Left ventricle myocardium inferior (tissue), 1 donor: ENCODE measurements at places on chromosomes 12 and 14.

GRCh38 chr12:123621619-123622530 is 11.6 kb downstream of the EIF2B1 start:
- DNase-seq, result no peak

DNA sequence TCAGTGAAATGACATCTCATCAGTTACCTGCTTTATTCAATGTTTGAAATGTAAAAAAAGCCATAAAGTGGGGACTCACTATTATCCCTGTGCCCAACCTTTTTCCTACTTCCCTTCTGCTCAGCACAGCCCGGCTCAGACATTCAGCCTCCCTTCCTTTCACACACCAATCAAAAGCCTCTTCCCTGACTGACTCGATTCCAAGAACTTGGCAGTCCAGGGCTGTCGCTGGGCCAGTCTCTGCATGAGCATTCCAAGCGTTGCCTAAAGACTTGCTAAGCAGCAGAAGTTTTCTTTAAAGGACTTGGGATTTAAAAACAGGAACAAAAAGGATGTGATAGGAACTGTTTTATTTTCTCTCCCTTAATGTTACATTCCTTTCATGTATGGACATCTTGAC is 22.7 kb downstream of the ITPR2 start:
- peak; percentile 57 for DNase-seq

GRCh38 chr12:94405413-94406116 is 54.1 kb downstream of the CEP83 start:
- no peak for DNase-seq

DNA sequence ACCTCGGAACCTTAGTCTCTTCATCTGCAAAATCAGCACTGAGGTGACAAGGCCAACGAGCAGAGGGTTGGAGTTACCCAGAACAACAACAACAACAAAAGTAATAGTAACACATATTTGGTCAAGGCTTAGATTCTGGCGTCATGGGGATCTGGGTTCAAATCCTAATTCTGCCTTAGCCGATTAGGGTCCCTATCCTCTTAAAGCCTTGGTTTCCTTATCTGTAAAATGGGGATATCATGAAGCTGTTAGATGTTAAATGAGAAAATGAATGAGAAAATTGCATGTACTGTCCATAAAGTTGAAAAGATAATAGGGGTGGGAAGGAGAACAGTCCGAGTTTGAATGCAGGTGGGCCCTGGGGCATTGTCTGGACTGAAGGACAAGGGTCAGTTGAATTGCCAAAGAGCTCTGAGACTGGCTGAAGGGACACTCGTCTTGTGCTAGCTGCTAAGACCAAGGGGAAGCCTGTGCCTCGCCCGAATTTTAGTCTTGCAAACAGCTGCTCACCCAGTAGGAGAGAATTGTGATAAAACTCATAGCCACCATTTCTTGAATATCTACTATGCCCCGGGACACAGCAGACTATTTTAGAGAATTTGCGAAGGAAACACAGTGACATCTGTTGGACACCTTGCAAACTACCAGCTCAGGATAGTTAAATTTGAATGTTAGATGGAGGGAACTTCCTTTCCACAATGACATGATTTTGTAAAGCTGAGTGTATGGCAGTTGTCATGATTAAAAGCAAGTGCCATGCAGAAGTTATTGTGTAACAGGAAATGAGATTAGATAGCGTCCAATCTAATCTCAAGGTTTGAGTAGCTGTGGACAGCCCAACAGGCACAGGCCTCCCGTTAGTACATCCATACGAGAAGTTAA is 6.8 kb upstream of the HNF1A start:
- DNase-seq, result no peak

DNA sequence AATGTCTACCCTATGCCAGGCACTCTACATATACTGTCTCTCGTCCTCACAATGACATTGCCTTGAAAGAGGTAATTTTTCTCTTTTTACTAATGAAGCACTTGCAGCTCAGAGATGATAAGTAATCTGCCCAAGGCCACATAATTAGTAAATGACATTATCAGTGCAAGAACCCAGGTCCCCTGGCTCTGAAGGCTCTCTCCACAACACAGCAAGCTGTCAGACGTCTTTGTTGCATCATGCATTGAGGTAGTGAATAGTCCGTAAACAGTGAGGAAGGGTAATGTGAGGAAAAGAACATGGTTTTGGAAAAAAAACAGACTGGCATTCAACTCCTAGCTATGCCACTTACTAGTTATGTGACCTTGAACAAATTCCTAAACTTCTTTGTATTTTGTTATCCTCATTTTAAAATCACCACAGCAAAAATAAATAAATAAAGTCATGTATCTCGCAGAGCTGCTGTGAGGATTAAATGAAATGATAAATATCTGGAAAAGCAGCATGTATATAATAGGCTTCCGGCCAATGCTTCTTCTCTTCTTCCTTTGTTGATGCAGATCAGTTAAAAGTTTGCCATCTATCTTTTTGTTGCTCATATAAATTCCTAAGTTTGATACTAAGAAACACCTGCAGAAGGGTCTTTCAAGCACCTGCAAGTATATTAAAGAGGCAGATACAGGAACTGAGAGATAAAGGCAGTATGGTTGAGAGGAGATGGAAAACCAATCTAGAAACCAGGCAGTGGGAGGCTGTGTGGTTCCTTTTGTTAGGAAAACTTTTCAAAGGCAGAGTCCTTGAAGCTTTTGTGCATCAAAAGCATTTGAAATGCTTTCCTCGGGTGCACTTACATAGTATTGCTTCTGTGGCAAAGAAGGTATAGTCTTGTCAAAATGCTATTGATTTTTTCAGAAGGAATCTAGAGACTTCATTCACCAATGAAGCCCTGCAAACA is 82.8 kb downstream of the BTG1 start:
- DNase-seq, result no peak

DNA sequence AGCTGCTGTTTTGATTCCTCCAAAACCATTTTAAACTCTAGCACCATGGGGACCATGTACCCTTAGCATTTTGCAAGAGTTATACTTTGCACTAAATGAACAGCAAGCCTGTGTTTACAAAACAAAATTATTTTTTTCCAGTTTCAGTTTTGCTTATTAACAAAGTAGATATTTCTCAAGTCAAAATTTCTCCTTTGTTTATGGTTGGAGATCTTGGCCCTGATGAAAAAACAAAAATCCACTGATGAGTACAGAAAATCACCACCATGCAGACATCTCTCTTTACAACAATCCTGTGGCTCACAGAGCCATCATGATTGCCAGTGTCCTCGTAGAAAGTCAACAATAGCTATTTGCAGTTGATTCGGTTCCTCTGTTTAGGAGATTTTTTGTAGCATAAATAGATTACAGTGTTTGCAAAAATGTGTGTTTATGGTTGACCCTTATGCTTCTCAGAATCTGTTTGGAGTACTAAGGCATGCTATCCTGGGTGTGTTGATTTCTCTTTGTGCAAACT is 201.1 kb upstream of the NUDT4 start:
- no peak for DNase-seq

DNA sequence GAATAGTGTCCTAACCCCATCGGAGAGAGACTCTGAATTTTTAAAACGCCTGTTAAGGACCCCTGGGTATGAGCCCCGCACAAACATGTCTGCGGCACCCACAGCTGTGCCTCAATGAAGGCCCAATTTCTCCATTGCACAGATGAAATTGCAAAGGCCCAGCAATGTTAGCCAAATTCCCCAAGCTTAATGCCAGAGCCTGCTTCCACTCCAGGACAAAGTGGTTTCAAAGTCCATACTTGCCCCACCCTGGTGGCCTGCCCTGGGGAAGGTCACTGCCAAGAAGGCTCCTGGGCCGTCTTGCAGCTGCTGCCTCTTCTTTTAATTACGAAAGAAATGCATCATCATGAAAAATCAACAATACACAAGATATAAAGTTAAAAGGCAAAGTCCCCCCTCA is 1179.7 kb downstream of the VRK1 start:
- peak; percentile 27 for DNase-seq

DNA sequence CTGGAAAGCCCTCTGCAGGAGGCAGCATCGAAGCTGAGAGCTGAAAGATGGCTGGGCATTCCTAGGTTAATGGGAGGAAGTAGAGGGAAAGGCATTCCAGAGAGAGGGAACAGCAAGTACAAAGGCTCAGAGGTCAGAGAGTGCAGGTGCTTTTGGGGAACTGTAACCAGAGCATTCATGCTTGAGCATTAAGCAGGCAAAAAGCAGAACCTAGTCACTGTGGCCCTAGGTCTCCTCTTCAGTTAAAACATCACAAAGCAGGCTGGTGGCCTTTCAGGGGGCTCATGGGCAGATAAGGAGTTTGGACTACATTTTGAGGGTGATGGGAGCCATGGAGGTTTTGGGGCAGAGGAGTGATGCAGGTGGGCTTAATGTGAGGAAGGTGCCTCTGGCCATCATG is 169.2 kb upstream of the MYL2 start:
- no peak for DNase-seq

DNA sequence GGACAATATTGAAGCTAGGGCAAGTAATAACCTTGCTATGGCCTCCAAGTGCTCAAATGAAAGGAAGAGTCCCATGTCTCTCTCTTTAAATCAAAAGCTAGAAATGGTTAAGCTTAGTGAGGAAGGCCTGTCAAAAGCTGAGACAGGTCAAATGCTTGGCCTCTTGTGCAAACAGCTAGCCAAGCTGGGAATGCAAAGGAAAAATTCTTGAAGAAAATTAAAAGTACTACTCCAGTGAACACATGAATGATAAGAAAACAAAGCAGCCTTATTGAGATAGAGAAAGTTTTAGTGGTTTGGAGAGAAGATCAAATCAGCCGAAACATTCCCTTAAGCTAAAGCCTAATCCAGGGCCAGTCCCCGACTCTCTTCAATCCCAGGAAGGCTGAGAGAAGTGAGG is 84.1 kb upstream of the PLEKHA5 start:
- DNase-seq, result no peak

GRCh38 chr12:48078901-48079300 is 27.0 kb downstream of the SENP1 start:
- DNase-seq, result no peak
